ENCODE measurements at places on chromosomes 6 and 20.
A peak's percentile ranks its signal among the peaks of the same experiment; 100 is the strongest.

- DNase-seq, result no peak
Measured at GRCh38 chr6:144316862-144317195, 31.7 kb downstream of the UTRN start.

GRCh38 chr6:130148181-130148580 is 74.6 kb downstream of the SAMD3 start:
- no peak for DNase-seq

DNA sequence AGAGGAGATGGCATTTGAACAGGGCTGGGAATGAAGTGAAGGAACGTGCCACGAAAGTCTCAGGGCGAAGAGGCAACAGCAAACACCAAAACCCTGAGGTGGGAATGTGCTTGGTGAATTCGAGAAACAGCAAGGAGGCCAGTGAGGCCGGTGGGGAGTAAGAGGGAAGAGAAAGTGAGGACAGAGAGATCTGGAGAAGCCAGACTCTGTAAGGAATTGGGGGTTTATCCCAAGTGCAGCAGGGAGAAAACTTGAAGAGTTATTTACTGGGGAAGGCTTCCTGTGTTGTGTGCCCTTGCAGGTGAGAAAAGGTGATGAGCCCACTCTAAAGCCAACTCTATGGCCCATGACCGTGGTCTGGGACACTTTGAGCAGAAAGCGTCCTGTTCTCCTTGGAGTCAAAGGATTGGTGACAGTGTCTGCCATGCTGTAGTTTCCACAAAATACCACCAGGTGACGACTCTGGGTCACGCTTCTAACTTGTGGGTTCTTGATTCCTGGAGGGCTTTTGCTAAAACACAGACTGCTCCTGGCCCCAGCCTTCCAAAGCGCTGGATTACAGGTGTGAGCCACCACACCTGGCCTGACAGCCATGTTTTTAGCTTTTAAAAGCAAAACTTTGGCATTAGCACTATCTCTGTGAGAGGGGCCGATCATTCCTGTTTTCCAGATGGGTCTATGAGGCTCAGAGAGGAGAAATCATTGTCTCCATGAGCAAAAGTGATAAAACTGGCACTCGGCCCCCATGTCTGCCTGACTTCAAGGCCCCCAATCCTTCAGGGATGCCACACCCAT is 18.0 kb upstream of the CSNK2A1 start:
- peak; percentile 48 for DNase-seq

DNA sequence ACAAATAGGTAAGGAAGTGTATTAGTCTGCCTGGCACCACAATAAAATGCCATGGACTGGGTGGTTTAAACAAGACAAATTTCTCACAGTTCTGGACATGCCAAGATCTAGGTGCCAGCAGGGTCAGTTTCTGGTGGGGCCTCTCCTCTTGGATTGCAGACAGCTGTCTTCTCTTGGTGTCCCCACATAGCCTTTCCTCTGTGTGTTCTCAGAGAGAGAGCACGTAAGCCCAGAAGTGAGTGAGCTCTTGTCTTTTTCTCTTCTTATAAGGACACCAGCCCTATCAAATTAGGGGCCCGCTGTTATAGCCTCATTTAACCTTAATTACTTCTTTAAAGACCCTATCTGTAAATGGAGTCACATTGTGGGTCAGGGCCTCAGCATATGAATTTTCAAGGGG is 28.3 kb downstream of the SMPDL3A start:
- no peak for DNase-seq

DNA sequence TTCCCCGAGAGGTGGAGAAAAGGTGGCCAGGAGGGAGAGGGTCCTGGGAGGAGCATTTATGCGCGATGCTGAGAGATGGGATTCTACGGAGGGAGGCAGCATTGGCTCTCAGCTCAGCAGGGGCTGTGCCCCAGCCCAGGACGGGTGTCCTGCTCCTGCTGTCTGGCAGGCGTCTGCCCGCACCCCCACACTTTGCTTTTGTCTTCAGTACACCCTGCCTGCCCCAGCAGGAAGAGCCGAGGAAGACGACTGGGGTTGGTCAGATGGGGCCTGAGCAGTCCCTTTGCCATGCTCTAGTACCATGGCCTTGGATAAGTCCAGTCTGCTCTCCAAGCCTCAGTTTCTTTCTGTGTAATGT is 68.5 kb downstream of the TCP11 start:
- no peak for DNase-seq

DNA sequence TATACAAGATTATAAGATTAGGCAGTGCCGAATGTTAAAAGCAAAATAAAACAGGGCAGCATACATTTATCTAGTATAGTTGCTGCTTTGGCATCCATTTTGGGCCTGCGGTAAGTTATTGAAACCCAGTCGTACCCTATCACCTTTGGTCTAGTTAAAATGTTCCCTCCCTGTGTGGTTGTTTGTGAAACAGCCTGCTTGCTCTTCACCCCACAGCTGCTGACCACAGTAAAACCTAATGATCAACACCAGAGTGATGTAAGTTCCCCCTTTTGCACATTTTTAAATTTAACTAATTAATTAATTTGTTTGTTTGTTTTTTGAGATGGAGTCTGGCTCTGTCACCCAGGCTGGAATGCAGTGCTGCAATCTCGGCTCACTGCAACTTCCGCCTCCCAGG is 50.3 kb upstream of the TXNDC5 start:
- DNase-seq, result no peak

- DNase-seq, result no peak
Measured at GRCh38 chr6:36917541-36918193, 31.9 kb downstream of the C6orf89 start.

All from stimulated activated naive CD8-positive, alpha-beta T cell treated with anti-CD3 and anti-CD28 coated beads, Interleukin-15, amount 100 ng/mL, for 72 hours (primary cell).